ENCODE measurements at places on chromosomes 3 and 15.

GRCh38 chr3:17752436-17752835 lies 10.0 kb upstream of the TBC1D5 start:
- DNase-seq: no peak

- no peak for DNase-seq
These were observed 80.4 kb upstream of the SLC6A6 start for GRCh38 chr3:14322001-14322400.

DNA sequence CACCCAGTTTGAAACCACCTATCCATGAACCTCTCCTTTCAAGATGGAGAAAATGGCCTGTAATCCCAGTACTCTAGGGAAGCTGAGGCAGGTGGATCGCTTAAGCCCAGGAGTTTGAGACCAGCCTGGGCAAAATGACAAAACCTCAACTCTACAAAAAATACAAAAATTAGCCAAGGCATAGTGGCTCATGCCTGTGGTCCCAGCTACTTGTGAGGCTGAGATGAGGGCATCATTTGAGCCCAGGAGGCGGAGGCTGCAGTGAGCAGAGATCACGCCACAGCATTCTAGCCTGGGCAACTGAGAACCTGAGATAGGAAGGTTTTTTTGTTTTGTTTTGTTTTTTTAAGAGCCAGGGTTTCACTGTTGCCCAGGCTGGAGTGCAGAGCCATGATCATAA lies 5.4 kb downstream of the TKT start:
- no peak for DNase-seq

DNA sequence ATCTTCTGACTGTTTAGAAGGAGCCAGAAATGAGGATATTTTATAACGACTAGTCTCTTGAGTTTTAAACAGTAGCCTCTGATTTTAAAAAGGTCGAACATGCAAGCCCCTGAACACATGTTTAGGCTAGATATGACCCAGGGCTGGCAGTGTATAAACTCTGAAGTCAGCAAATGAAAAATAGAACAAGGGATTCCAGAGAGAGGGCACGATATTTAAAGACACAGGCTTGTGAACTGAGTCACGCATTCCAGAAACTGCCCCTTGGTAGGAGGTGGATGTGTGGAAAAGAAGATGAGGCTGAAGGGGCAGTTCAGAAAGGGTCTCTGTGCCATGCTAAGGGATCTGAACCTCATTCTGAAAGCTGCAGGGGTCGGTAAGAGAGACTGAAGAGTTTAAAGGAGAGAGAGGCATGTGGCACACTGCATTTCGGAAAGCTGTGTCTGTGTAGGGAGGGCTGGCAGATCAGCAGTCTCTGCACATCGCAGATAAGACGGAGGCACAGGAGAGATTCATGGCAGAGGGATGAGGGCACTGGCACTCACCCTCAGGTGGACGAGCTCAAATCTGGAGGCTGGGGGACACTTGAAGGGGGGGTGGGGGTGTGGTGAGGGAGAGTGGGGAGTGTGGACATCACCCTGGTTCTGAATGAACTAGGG lies 22.1 kb downstream of the ST8SIA2 start:
- DNase-seq: no peak

DNA sequence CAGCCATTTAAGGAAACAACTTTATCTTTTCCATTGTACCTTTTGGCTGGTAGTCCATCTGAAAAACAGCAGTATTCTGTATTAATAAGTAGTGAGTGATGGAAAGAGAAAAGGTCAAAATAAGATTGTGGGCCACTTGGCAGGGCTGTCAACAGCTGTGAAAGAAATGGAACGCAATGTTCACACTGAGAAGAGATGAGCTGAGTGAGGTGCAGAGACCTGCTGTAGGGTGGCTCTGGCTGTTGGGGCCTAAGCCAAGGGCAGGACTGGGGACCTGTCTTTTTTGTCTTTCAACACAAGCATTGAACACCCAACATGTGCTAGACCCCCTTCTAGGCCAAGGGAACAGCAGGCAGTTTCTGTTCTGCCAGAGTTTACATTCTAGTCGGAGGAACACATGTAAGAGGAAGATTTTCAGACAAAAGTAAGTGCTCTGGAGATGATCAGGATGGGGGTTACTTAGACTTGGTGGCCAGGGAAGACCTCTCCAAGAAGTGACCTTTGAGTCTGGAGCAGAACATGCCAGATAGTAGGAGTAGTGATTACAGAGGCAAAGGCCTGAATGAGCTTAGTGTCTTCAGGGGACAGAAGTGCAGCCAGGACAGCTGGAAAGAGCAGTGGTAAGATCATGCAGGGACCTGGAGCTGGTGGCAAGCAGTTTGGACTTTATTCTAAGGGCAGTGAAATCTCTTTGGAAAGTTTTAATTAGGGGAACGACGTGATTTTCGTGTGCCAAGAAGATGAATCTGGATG lies 29.6 kb downstream of the TSEN2 start:
- no peak for DNase-seq

DNA sequence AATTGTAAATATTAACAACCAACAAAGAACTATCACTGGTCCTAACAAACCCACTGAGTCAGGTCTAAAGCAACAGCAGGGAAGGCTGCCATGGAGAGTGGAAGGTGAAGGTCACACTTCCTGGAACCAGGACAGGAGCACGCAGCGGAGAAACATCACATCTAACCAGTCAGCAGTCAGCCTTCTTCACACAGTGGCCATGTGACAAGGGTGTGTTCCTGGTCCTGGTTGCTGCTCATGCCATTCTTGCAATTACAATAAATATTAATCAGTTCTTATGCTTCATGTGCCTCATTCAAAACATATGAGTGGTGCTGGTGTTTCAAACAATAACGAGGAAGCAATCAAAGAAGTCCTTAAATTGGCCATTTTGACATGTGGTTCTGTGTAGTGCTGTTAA lies 162.8 kb downstream of the ARRDC4 start:
- DNase-seq: no peak

DNA sequence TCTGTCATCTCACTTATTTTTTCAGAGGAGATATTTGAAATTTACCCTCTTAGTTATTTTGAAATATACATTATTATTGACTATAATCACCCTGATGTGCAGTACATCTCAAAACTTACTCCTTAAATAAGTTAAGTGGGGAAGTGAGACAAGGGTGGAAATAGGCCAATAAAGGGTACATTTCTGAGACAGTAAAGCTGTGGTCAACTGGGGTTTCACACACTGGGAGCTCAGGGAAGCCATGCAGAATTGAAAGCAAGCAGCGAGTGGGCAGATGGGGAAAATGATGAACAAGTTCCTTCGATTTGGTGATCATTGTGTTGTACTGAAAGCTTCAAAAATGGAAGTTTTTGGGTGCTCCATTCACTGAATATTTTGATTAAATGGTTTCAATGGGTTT lies 21.6 kb upstream of the MOBP start:
- DNase-seq: no peak

DNA sequence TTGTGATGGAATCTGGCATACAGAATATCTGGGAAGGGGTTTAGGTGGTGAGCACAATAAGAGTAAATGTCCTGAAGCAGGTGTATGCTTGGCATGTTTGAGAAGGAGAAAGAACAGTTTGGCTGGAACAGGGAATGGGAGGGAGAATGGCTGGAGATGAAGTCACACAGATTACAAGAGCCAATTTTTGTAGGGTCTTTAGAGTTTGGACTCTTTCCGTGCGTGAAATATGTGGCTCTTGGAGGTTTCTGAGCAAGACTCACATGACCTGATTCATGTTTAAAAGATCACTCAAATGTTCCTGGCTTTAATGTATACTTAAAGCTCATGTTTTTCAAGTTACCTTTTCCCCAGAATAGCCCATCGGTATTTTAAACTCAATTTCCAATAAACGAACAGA lies 32.8 kb downstream of the SPRED1 start:
- no peak for DNase-seq

GRCh38 chr3:175240921-175241320 lies 381.8 kb downstream of the NAALADL2 start:
- no peak for DNase-seq

- DNase-seq: peak; percentile 81
These were observed 151.9 kb downstream of the CADPS start for GRCh38 chr3:62723166-62723913.

DNA sequence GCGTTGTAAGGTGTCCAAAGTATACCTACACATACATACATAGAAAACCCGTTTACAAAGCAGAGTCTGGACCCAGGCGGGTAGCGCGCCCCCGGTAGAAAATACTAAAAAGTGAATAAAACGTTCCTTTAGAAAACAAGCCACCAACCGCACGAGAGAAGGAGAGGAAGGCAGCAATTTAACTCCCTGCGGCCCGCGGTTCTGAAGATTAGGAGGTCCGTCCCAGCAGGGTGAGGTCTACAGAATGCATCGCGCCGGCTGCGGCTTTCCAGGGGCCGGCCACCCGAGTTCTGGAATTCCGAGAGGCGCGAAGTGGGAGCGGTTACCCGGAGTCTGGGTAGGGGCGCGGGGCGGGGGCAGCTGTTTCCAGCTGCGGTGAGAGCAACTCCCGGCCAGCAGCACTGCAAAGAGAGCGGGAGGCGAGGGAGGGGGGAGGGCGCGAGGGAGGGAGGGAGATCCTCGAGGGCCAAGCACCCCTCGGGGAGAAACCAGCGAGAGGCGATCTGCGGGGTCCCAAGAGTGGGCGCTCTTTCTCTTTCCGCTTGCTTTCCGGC lies 318.6 kb downstream of the FGF12 start:
- no peak for DNase-seq

- DNase-seq: no peak
These were observed 63.7 kb downstream of the BDH1 start for GRCh38 chr3:197491923-197492664.

DNA sequence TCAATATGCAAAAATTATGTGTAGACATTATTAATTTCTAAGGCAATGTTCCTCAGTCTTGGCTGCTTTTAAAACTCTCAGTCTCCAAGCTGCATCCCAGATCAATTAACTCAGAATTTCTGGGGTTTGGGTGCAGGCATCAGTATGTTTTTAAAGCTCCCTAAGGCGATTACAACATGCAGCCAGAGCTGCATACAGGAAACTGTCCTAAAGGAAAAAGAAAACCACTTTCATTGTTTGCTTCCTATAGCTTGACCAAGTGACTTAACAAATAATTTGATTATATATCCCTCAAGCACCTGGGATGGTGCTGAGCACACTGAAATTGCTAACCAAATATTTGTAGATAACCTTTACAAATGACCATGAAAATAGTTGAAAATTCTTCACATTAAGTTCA lies 194.7 kb downstream of the DTWD1 start:
- DNase-seq: no peak

GRCh38 chr15:57563416-57563815 lies 28.3 kb upstream of the MYZAP start:
- DNase-seq: no peak

DNA sequence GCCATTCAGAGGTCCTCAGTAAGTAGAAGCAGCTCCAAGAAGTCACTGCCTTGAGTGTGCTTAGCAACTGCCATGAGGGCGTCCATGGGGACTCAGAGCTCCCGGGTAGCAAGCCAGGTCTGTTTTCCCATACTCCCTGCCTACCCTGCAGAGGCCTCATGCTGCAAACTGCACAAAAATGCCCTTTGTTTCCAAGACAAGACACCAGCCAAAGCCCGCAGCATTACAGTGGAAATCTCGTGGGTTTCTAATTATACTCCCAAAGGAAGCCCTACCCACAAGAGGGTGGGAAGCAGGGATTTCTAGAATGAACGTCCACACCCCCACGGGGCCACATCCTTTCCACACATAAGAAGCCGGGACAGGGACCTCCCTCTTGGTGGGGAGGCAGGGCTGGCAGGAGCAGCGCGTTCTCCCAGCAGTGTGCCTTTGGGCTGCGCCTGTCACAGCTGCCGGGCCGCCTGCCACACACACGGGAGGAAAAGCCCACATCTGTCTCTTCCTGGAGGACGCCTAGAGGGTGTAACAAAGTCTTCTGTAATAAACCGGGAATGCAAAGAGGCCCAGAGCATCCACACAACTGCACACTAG lies 31.1 kb downstream of the FAM174B start:
- peak; percentile 84 for DNase-seq

DNA sequence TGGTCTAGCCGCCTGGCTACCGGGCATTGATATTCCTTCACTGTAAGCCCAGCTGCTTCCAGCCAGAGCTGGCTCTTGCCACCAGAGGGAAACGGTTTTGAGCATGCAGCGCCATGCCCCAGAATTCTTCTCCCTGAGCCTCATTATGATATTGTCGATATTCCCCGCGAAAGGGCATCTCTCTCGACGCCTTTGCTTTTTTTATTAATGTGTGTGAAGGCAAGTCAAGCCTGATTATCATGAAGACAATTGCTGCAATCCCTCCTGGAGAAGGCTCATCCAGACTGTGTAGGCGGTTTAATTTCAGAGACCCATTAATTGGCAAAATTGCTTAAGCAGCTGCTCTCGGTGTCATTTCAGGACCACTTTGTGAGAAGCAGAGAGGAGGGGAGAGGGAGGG lies 321.2 kb upstream of the TLE3 start:
- DNase-seq: no peak

- DNase-seq: peak; percentile 11
These were observed 15.2 kb downstream of the PRICKLE2 start for GRCh38 chr3:64209866-64210621.

GRCh38 chr3:71166339-71167240 lies 416.9 kb downstream of the FOXP1 start:
- no peak for DNase-seq

GRCh38 chr15:84598993-84599392 lies 1.8 kb upstream of the ZSCAN2 start:
- DNase-seq: no peak

GRCh38 chr3:47270526-47270925 lies 12.1 kb downstream of the KIF9 start:
- no peak for DNase-seq

DNA sequence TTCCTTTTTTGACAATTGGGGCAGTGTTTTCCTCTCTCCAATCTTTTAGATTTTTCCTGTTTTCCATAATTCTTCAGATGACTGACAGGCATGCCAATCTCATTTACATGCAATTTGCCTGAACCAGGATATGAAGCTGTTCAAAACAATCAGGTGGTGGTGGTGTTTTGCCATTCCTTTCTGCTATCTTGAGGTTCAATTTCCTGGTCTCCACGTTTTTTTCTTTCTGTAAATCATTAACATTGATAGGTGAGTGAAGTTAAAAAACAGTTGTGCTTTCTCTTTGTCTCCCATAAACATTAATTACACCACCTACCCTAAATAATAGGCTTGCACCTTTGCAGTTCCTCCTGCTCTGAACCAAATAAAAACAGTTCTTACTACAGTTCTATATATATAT lies 49.1 kb downstream of the C2CD4A start:
- DNase-seq: no peak

- DNase-seq: peak; percentile 69
These were observed 448 bp downstream of the PLXNB1 start for GRCh38 chr3:48429317-48429959.

GRCh38 chr15:72155003-72155621 lies 36.9 kb downstream of the SENP8 start:
- peak; percentile 99 for DNase-seq

Measured in NCI-H2171 treated with DMSO at 0.1 percent for 48 hours (cell line).